Stimulated activated CD4-positive, alpha-beta T cell treated with anti-CD3 and anti-CD28 coated beads, Interleukin-2, amount 100 ng/mL, for 24 hours (primary cell): ENCODE measurements at places on chromosomes 11 and 22.

- DNase-seq = peak; percentile 22
Observed at GRCh38 chr11:13669544-13670488, 1.3 kb downstream of the FAR1 start.

DNA sequence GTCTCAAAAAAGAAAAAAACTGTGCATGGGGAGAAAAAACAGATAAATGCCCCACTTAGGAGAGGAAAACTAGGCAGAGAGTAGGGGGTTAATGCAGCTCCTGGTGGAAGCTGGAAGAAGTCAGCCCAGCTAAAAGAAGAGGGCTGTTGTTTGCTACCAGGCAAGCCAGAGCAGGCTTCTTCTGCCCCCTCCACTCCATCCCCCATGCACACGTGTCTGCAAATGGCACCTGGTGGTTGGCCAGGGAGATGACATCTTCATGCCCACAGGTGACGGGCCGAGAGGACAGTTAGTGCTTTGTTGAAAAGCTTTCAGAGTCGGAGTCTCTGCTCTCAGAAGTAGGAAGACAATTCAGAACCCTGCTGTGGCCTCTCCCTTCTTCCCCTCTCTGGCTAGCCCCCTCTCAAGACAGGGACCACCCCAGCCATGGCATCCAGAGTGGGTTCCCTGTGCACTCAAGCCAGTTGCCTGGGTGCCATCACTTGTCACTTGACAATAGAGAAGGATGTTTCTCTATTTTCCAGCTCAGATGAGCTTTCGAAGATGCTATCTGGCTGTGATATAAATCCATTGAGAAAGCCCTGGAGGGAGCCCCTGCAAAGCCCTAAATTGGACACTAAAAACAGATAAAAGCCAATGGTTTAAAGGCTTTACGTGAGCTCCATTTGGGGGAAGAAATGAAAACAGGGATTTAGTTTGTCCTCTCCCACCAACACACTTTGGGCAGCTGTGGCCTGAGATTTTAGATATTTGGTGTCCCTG lies 142.0 kb downstream of the TRIM29 start:
- no peak for DNase-seq

GRCh38 chr11:84437071-84437980 lies 1151.2 kb upstream of the CCDC90B start:
- no peak for DNase-seq

DNA sequence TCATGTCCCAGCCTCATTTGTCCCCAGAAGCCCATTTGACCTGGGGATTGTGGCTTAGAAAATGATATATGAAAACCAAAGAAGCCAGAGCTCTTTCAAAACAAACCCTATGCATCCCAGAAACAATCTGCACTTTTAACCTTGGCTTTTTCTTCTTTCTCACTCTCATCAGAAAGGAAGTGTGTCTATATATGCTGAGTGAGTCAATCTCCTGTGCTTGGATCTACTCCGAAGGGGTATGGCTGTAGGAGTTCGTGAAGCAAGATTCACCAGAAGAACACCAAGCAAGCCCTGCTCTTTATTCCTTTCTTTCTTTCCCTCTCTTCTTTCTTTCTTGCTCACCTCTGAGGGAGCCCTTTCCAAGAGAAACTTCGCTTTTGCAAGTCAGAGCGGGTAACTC lies 636 bp downstream of the PAMR1 start:
- DNase-seq = no peak

GRCh38 chr22:39989633-39990032 lies 5.1 kb upstream of the FAM83F start:
- DNase-seq = no peak

DNA sequence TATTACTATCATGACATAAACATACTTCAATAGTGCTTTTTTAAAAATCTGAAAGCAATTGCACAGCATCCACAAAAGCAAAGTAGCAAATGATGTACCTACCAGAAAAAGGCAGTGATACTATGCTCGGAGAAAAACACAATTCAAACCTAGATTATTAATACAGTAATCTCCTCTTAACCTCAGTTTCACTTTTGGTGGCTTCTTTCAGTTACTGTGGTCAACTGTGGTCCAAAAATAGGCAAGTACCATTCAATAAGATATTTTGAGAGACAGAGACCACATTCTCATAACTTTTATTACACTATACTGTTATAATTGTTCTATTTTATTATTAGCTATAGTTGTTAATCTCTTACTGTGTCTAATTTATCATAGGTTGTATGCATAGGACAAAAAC lies 20.8 kb downstream of the KCNA4 start:
- no peak for DNase-seq

DNA sequence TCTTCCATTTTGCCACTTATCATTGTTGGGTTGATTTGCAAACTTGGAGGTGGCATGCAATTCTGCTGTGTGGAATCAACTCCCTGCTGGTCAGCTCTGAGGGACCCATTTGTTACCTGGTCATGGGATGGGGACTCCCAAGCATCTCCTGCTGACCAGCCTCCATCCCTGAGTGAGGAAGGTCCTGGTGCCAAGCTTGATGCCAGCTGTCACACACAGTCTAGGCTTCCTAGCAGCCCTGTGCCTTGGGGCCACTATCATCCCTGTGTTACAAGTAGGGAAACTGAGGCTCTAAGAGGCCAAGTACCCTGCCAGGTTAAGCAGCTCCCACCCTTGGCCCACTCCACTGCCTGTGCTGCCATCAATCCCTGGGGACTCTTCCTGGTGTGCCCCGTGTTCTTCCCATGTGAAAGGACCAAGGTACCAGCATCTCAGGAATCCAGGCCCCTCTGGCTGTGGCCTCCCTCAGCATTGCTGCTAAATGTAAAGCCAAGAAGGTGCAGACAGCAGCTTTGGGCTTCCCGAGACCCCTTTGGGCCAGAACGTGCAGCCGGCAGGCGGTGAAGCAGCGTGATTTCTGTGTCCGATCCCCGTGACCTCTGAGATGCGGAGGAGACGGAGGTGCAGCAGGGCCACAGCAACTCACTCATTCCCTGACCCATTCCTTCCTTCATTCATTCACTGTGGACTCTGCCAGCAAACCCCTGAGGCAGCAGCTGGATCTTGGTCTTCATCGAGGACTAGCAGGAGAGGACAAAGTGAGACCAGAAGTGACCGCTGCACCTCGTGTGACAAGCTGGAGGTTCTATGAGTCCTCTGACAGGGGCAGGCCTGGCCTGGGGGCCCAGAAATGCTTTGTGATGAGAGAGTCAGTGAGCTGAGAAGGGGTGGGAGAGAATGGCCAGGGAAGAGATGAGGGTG lies 49.7 kb downstream of the MYEOV start:
- no peak for DNase-seq

DNA sequence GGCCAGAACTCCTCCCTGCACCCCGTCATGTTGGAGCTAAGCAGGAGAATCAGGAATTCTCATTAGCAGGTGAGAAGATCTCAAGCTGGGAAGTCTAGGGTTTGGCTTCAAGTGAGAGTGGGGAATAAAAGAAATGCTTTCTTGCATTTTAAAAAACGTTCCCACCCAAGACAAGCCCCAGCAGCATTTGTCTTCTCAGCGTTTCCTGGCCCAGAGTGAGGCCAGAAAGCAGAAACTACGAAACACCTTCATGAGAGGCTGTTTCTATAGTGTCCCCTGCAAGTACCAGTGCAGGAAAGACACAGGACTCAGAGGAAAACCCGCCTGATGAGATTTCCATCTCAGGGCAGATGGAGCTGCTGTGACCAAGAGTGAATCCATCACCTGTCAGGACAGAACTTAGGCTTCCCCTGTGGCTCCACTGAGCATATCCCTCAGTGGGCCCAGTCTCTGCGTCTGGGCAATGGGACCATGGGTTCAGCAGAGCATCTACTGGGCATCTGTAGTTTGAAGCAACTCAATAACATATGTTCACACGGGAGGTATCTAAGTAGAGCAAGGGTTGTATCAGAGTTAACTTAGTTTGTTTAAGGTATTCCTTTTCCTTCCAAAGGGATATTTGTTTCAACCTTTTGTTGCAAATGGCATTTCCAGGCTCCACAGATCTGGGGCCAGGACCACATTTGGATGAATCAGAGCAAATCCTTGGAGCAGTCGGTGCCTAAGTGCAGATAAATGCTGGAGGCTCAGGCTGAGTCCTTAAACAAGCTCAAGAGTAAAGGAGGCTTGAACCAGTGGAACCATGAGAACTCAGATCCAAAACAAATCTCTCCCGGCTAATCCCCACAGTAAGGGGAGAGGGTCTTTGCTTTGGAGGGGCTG lies 548.3 kb downstream of the MIAT start:
- DNase-seq = no peak

DNA sequence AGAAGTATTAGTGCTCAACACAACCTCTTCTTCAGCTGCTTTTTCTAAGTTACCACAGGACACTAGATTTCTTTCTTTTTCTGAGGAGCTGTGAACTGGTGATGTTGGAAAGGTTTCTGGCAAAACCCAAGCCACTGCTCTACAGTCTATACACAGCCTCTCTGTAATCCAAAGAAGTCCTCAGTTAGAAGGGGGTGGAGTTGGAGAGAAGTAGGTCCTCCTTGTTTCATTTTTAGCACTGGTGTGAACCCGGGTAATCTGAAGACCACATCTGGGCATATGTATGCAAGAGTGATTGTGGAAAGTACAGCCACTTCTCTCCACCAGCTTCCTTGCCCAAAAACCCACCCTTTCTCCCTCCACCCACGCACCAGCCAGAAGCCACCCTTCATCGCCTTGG lies 1168.1 kb downstream of the LRRC4C start:
- DNase-seq = no peak

GRCh38 chr11:10476342-10476741 lies 21.3 kb downstream of the AMPD3 start:
- DNase-seq = no peak

DNA sequence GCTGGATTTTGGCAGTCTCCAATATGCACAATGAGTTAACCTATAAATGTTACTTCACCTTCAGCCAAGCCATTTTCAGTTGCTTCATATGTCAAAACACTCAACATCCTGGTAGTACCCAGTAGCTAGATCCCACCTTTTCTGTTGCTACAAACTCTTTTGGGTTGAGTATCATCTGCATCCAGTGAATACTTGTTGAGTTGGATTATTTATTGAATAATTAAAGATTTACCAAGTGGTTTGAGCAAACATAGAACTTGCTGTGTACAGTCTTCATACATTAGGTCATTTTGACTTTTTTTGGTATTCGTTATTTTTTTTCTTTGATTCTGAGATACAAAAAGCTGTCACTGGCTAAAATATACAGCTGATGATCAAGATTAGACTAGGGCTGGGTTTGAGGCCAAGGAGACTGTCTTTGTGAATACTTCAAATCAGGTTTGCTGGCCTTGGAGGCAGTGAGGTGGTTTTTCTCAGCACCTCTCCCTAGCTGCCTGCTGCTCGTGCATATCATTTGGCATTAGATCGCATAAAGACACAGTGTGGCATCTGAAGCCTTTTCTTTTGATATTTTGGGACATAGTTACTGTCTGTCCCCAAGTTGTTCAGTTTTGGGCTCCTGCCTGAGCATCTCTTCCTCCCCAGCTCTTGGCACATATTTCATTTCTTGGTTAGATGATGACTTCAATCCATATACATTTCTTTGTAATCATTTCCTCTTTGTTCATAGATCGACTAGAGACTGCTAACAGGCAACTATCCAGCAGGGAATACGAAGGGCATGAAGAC lies 62.8 kb downstream of the AMOTL1 start:
- no peak for DNase-seq

GRCh38 chr11:15852179-15852578 lies 504.2 kb downstream of the SOX6 start:
- no peak for DNase-seq

DNA sequence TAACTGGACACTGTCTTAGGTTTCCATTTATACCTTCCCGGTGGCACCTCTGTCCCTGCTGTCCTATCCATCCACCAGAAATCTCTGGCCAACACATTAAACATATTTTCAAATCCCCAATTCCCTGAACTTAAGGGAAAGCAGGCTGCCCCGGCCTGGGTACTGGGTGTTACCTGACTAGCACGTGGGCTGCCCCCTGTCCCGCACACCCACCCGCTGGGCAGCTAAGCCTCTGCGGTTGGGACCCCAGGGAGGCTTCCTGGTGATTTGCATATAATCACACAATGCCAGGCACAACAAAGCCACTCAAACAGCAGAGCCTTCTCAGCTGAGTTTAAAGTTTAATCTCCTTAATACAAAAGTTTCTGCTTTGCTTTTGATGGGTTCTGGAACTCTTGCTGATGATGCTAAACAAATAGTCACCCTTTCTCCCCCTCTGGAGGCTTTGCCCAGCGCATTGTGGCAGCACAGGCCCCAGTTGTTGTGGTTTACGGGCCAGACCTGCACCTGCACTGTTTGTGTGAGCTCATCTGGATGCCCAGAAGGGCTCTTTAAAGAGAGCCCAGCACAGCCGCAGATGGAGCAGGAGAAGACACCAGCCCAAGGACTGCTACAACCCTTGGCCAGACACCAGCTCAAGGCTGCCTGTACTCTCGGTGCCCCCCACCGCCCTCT lies 59.9 kb upstream of the POU2AF1 start:
- no peak for DNase-seq

- peak; percentile 63 for DNase-seq
Observed at GRCh38 chr11:61083601-61084147, 18.6 kb upstream of the CD5 start.

DNA sequence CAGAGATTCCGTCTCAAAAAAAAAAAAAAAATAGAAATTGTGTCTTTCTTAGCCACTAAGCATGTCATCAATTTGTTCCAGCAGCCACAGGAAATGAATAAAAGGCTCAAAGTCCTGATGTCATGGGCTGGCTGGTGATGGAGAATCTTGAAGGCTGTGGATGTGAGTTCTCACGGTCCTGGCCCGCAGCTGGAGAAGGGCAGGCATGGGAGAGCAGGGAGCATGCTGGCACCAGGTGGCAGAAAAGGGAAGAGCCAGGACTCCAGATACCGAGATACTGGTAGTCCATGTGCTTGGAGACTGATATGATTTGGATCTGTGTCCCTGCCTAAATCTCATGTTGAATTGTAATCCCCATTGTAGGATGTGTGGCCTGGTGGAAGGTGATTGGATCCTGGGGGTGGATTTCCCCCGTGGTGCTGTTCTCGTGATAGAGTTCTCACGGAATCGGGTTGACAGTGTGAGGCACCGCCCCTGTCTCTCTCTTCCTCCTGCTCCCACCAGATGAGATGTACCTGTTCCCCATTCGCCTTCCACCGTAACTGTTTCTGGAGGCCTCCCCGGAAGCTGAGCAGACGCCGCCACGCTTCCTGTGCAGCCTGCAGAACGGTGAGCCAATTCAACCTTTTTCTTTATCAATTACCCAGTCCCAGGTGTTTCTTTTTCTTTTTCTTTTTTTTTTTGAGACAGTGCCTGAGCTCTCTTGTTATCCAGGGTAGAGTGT lies 18.1 kb downstream of the MRGPRD start:
- peak; percentile 7 for DNase-seq

DNA sequence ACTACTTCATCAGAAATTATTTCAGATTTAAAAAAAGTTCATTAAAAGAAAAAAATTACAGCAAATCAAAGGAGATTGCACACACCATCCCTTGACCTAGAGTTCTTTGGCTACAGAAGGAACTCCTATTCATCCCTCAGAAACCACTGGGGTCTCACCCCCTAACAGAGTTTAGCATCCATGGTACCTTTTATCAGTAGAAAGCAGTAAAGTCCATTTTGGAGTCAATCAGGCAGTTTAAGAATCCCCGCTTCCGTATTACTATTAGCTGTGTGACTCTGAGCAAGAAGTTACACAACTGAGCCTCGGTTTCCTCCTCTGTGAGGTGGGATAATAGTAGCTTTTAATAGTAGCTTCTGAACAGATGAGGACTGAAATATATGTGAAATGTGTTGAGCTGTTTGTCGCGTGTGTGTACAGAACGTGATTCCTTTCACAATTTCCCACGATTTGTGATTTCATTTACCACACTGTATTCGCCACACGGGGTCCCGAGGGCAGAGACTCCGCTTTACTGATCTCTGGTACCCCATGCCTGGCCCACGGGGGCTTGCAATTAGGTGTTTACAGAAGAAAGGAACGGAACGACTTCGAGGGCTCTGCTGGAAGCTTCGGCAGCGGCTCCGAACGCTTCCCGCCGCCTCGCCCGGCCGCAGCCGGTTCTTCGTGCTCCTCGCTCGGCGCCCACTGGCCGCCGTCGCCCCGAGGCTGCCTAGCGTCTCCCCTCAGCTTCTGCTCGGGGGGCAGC lies 72.5 kb upstream of the ZBED5 start:
- DNase-seq = peak; percentile 28
